ENCODE measurements at places on chromosomes 4 and X. TPM values are rescaled to one million over a fixed set of nuclear protein-coding genes. Genes with fewer than 3 reads are reported as not detected.

GRCh38 chr4:56183344-56183959 is 203.8 kb downstream of the AASDH start:
- H3K4me3 ChIP-seq = no peak overlapping the region
- no peak for DNase-seq
- H3K27ac ChIP-seq = no peak overlapping the region
- H3K27me3 ChIP-seq = no peaks in the 10 kb centered on the region

KCNE5 gene
- total RNA-seq = 0.20 TPM

FAM184B gene
- 0.15 TPM for total RNA-seq

DNA sequence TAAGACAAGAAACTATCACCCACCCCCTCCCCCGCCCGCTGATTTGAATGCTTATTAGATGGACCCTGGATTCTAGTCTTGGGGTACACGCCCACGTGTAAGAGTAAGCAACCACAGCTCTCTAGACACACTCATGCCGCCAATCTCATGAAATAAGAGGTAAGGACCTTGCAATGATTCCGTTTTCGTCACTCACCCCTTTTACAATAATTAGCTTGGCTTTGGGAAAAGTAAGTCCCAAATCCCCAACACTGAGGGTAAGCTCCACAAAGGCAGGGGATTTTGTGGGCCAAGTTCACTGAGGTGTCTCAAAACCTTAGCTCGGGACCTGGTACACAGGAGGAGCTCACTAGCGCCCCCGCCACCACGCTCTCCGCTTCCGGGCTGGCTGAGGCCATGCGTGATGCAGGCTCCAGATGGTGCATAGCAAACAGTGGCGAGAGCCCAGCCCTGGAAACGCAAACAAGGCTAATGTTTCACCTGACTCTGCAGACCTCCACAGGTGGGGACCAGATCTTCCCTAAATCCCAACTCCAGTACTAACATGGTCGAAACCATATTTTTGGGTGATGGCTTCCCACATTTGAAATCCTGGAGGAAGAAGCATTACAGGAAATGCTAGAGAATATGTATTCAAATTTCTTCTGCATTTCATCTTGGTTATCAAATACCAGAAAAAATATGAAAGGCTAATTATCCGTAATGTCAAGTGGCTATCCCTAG is 4.1 kb downstream of the PLAC8 start:
- no peaks in the 10 kb centered on the region for H3K27me3 ChIP-seq
- peak overlapping the region; percentile 53 for H3K4me3 ChIP-seq
- DNase-seq = peak; percentile 79

DNA sequence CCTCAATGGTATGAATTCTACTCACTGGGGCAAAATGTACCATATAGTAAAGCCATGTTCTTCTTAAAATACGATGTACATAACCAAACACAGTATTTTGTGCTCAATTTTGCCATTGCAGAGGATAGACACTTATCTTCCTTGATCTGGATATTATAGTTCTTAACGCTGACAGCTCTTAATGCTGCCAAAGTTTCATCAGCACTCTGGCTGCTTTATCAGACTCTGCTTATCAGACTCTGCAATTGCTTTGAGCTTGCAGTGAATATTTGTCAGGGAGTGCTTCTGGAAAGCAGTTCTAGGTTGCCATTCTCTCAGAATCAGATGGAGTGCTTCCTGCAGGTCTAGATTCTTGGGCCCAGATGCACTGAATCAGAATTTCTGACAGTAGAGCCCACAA is 863.1 kb downstream of the CCSER1 start:
- no peaks in the 10 kb centered on the region for H3K36me3 ChIP-seq
- DNase-seq = no peak
- no peaks in the 10 kb centered on the region for H3K27me3 ChIP-seq
- H3K27ac ChIP-seq = no peak overlapping the region
- no peaks in the 10 kb centered on the region for H3K4me1 ChIP-seq
- no peak overlapping the region for H3K4me3 ChIP-seq

DNA sequence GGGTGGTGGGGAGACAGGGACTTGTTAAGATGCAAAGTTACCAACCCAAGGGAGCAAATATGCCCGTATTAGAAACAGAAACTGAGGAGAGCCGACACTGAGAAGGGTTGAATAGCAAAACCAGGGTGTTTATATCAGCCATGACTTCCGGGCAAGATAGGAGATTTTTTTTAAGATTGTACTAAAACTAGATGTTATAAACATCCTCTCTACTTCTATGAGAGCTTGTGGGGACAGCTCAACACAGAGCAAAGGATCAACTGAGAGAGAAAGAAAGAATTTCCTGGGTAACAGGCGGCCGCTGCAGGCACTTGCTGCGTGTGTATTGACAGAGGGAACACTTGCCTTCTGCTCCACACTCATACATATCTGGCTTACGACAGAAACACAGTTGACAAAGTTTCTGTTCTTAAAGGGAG is 49.1 kb upstream of the FBXW7 start:
- no peaks in the 10 kb centered on the region for H3K27me3 ChIP-seq
- H3K4me1 ChIP-seq = peaks cover 16% of the 10 kb centered on the region
- no peaks in the 10 kb centered on the region for H3K36me3 ChIP-seq
- no peak for DNase-seq

- no peak for DNase-seq
- H3K4me3 ChIP-seq = no peak overlapping the region
- no peaks in the 10 kb centered on the region for H3K36me3 ChIP-seq
- H3K27ac ChIP-seq = no peak overlapping the region
- no peaks in the 10 kb centered on the region for H3K27me3 ChIP-seq
These were observed 149.7 kb downstream of the RRAGB start for GRCh38 chrX:55867181-55867651.

GRCh38 chrX:17860811-17861488 is at the start of gene RAI2:
Gene RAI2, minus strand, starts transcription at chrX:17861298. Its CDS starts 59,288 bp downstream, at chrX:17802010.
- H3K27ac ChIP-seq = no peak within 1 kb of the TSS
- peak; percentile 7 for DNase-seq
- H3K27me3 ChIP-seq = peaks cover 70% of the 10 kb centered on the region
- no peaks in the 10 kb centered on the region for H3K4me1 ChIP-seq
- H3K36me3 ChIP-seq = no peaks in the 10 kb centered on the region

DNA sequence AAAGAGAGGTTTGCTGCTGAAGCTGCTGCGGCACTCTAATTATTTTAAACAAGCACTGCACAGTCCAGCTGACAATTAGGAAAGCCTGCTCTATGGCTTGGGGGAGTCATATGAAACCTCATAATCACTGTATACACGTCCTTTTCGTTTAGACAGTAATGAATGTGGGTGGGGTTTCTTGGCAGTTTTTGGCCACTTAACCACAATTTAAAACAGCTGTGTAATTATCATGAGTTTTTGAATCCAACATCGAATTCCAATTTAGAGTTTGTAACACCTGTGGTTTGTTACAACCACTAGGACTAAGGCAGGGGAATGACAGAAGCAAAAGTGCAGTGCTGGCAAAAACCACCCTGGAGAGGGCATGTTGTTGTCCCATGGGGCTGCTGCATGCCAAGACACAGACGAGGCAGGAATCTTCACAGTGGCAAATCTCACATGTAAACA is 99.5 kb downstream of the CXXC4 start:
- H3K27ac ChIP-seq = no peak overlapping the region
- no peaks in the 10 kb centered on the region for H3K36me3 ChIP-seq
- DNase-seq = peak; percentile 26
- H3K4me3 ChIP-seq = no peak overlapping the region
- H3K27me3 ChIP-seq = no peaks in the 10 kb centered on the region

ARHGEF6 gene
- 11.4 TPM for total RNA-seq

DNA sequence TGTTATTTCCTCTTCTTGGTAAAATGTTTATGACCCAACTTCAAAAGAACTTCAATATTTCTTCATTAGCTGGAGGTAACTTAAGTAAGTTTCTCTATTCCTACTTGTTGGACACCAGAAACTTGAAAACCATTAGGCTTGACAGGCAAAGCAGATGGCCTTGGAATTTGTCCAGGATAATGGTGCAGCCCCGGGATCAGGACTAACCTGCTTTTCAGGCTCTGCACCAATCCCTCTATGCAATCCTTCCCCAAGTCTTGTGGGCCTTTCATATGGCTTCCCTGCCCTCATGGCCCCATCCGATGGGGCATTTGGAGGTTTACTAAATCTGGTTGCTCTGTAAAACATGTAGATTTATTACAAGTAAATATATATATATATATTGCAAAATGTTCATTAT is 68.5 kb downstream of the SPINK2 start:
- no peaks in the 10 kb centered on the region for H3K27me3 ChIP-seq
- H3K27ac ChIP-seq = no peak overlapping the region
- H3K36me3 ChIP-seq = no peaks in the 10 kb centered on the region

DNA sequence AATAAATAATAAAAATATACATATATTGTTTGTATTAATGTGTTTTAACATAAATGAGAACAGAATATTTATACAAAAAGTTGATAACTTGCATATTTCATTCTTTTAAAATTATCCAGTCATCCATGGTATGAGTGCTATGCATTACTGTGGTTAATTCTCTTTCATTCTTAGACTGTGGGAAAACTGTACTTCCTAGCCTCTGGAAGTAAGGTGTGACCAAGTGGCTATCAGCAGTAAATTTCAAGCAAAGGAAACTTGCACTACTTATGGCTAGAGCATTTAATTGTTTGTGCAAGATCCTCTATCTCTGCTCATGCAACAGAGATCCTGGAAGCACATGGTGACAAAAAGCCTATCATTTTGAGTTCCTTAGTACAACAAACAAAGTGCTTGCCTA is 1054.5 kb upstream of the PABPC4L start:
- DNase-seq = no peak
- no peak overlapping the region for H3K4me3 ChIP-seq
- no peak overlapping the region for H3K27ac ChIP-seq
- H3K4me1 ChIP-seq = no peaks in the 10 kb centered on the region
- H3K36me3 ChIP-seq = no peaks in the 10 kb centered on the region
- H3K27me3 ChIP-seq = no peaks in the 10 kb centered on the region

LRIT3 gene
- total RNA-seq = 0.26 TPM

AKAP4 gene
- total RNA-seq = not detected

- H3K27ac ChIP-seq = no peak overlapping the region
- H3K4me1 ChIP-seq = no peaks in the 10 kb centered on the region
- no peak overlapping the region for H3K4me3 ChIP-seq
- no peaks in the 10 kb centered on the region for H3K36me3 ChIP-seq
- no peaks in the 10 kb centered on the region for H3K27me3 ChIP-seq
- no peak for DNase-seq
These were observed 1827.2 kb downstream of the ARAP2 start for GRCh38 chr4:34417160-34417559.

- no peak overlapping the region for H3K27ac ChIP-seq
- H3K4me3 ChIP-seq = no peak overlapping the region
- DNase-seq = no peak
- H3K36me3 ChIP-seq = no peaks in the 10 kb centered on the region
- no peaks in the 10 kb centered on the region for H3K27me3 ChIP-seq
These were observed 34.6 kb upstream of the MTM1 start for GRCh38 chrX:150533863-150534262.

DNA sequence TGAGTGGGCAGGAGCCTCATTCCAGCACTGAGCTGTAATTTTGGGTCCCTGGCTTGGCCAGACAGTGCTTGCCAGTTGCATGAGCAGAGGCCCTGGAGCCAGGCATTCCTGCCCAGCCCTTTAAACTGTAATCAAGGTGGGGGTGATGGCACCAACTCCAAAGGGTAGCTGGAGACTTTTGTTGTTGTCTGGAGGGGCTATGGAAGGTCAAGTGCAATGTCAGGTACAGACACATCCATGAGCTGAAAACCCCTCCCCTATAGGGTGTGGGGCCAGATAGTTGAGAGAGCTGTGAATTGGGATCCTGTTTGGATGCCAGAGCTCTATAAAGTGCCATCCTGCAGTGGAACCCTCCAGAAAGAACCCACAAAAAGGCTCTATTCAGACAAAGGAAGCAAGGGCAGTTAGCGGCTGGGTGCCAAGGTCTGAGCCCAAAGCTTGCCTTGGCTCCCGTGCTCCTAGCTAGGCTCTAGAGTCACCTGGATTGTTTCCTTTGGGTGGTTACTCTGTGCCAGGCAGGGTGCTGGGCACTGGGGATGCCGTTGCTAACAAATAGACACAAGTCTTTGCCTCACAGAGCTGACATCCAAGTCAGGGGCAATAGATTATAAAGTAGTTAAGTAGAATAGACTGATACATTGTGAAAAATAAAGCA is 163.0 kb downstream of the EFNB1 start:
- no peaks in the 10 kb centered on the region for H3K27me3 ChIP-seq
- H3K27ac ChIP-seq = no peak overlapping the region
- DNase-seq = no peak
- H3K36me3 ChIP-seq = no peaks in the 10 kb centered on the region

- H3K4me1 ChIP-seq = no peaks in the 10 kb centered on the region
- H3K4me3 ChIP-seq = no peak overlapping the region
- no peaks in the 10 kb centered on the region for H3K27me3 ChIP-seq
- no peak overlapping the region for H3K27ac ChIP-seq
- H3K36me3 ChIP-seq = no peaks in the 10 kb centered on the region
- no peak for DNase-seq
These were observed 100.9 kb upstream of the IGFBP7 start for GRCh38 chr4:57211131-57211530.

DNA sequence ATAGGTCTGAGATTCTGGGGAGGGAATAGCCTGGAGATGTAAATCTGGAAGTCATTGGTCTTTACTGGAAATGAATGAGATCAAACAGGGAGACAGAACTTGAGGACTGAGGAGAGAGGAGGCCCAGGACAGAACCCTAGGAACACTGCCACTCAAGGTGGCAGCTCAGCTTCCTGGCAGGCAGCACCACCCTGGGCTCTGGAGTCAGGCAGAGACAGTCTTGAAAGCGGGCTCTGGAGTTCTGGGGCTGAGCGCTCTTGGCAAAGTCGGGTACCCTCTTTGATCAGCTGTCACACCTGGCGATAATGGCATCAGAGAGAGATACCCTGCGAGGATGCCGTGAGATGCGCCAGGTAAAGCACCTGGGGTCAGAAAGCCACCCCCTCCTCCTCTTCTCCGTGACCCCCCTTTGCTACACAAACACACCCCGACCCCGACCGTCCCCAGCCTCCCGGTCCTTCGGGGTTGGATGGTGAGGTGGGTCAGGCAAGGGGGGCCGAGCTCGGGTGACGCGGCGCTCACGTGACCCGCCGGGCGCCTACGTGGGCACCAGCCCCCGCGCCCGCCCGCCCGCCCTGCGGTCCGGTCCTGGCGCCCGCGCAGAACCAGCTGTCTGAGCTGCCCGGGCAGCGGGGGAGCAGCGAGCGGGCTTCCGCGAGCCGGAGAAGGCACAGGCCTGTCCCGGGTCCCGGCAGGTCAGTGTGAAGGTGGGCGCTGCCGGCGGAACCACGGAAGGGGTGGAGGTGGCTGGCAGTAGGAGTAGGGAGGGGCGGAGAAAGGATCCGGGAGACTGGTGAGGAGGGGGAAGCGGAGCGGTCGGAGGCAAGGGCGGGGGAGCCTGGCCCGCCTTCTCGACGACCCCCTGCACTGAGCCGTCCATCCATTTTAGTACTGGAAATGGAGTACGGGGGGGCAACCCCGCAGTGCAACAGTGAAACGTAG is at the start of gene TCEAL3:
TSS of gene TCEAL3 (plus strand) at position 600 of the 942 bp plus-strand sequence. CDS start 1,102 bp downstream, outside the sequence.
- peak within 1 kb of the TSS; percentile 58 for H3K4me3 ChIP-seq
- H3K36me3 ChIP-seq = no peaks in the 10 kb centered on the region
- peaks cover 3% of the 10 kb centered on the region for H3K27me3 ChIP-seq
- H3K27ac ChIP-seq = peak within 1 kb of the TSS; percentile 61
- no peaks in the 10 kb centered on the region for H3K4me1 ChIP-seq
